H1 (cell line): ENCODE measurements at places on chromosomes 7 and 10. TPM values are rescaled to one million over a fixed set of nuclear protein-coding genes. Genes with fewer than 3 reads are reported as not detected.

TUBB8 gene
- 1.4 and 1.5 TPM in 2 replicates for total RNA-seq

MACC1 gene
- 17.1 and 17.2 TPM in 2 replicates for total RNA-seq

- DNase-seq: no peak
Observed at GRCh38 chr10:34798654-34799053, 16.4 kb downstream of the PARD3 start.

- no peak for DNase-seq
Observed at GRCh38 chr10:3056280-3057037, 10.9 kb upstream of the PFKP start.

EGR2 gene
- 2.1 and 3.0 TPM in 2 replicates for total RNA-seq

DNA sequence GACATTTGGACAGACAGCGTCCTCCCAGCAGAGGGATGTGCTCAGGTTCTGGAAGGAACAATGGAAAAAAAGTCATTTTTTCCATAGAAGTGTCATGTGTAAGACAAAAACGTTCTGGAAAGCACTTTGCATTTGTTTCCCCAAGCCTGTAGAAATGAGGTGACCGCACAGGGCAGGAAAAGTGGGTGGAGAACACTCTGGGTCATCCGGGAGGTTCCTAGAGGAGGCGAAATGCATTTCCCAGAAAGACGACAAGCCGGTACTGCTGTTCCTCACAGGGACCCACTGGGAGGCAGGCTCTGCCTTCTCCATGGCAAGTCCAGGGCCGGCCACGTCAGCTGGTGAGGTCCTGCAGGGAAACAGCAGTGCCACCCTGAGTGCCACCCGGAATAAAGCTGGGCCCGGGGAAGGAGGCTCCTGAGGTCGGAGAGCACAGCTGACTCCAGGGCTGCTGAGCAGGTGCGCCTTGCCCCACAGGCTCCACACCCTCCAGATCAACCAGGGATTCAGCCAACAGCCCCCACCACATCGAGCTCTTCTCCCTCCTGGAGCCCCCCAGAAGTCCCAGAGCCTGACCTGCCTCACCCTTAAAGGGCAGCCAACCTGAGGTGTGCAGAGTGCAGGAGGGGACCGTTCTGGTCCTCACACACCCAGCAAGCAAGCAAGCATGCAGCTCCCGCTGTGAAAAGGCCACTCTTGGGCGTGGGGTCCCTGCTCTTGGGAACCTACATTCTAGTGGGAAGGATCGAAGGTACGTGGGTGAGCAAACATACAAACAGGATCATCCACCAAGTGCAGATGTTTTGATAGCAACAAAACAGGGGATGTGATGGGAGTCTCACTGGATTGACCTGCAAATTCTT lies 28.8 kb upstream of the INPP5A start:
- DNase-seq: no peak

GRCh38 chr7:4659551-4660286 lies 22.4 kb upstream of the FOXK1 start:
- DNase-seq: no peak

GRCh38 chr7:127819975-127820731 lies 168.2 kb downstream of the SND1 start:
- no peak for DNase-seq

NYAP1 gene
- 4.5 and 4.6 TPM in 2 replicates for total RNA-seq

GRCh38 chr7:128863433-128863989 lies 855 bp downstream of the ATP6V1F start:
- DNase-seq: peak; percentile 65

FKBP9 gene
- total RNA-seq: 9.9 and 10.1 TPM in 2 replicates

PCGF6 gene
- total RNA-seq: 16.2 and 18.6 TPM in 2 replicates

DNA sequence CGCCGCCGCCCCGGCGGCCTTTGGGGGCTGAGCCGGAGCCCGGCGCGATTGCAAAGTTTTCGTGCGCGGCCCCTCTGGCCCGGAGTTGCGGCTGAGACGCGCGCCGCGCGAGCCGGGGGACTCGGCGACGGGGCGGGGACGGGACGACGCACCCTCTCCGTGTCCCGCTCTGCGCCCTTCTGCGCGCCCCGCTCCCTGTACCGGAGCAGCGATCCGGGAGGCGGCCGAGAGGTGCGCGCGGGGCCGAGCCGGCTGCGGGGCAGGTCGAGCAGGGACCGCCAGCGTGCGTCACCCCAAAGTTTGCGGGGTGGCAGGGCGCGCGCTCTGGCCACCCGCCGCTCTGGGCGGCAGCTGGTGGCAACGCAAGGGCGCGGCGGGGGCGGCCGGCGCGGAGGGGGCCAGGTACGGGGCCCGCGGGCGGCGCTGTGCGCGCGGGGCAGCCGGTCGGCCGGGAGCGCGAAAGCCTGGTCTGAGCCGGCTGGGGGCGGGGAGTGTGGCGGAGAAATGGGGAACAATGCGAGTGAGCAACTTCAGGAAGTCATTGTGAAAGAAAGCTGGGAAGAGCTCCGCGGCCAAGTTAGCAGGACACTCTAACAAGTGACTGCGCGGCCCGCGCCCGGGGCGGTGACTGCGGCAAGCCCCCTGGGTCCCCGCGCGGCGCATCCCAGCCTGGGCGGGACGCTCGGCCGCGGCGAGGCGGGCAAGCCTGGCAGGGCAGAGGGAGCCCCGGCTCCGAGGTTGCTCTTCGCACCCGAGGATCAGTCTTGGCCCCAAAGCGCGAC lies at the start of gene IKZF1:
Gene IKZF1 (plus strand): TSS at position 588 of the 782 bp plus-strand sequence. CDS start 14,346 bp downstream, outside the sequence.
- DNase-seq: no peak

DNA sequence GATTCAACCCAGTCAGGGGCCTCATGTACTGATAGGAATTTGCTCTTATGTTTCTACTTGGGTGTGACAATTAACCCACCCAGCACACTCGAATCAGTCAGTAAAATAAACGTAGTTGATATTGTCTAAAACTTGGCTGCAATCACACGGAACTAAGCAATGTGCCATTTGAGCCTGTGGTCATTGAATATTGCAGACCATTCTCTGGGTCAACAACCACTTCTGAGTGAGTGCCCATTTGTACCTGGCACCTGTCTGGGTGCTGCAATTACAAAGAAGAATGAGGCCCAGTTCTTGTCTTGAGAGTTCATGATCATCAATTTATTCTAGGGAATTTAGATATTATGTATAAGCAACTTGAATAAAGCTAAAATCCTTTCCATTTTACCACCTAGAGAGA lies 29.8 kb downstream of the NPY start:
- DNase-seq: no peak

COBL gene
- 36.5 and 40.4 TPM in 2 replicates for total RNA-seq
